ENCODE measurements at places on chromosomes 3 and 15. TPM values are rescaled to one million over a fixed set of nuclear protein-coding genes. Genes with fewer than 3 reads are reported as not detected.

Gene CISH
- 47.7 TPM for total RNA-seq

Gene CYP1A2
- total RNA-seq = not detected

Gene MED12L
- total RNA-seq = not detected

Gene PLAAT1
- 1.2 TPM for total RNA-seq

Gene USP4
- total RNA-seq = 26.7 TPM

Gene WDR5B
- total RNA-seq = 3.0 TPM

- DNase-seq = no peak
- H3K27me3 ChIP-seq = no peaks in the 10 kb centered on the region
- no peak overlapping the region for H3K4me3 ChIP-seq
- no peak overlapping the region for H3K27ac ChIP-seq
- H3K4me1 ChIP-seq = no peaks in the 10 kb centered on the region
- no peaks in the 10 kb centered on the region for H3K36me3 ChIP-seq
Observed at GRCh38 chr15:100681335-100681746, 79.0 kb downstream of the ASB7 start.

DNA sequence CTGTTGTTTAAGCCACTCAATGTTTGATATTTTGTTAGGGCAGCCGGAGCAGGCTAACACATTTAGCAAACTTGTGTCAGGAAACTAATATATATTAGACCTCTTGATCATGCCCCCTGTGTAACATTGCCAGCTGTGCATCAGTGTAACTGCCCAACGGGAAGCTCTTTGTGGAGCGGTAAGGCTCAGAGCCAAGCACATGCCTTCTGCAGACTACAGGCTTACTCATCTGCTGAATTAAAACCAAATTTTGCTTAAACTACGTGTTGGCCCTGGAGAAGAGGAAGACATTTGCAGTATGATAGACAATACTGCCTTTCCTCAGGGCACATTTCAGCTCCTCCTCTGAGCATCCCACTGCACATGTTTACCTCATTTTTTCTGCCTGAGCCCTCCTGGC lies 50.5 kb upstream of the KCNMB2 start:
- H3K4me1 ChIP-seq = no peaks in the 10 kb centered on the region
- H3K27me3 ChIP-seq = no peaks in the 10 kb centered on the region
- no peak overlapping the region for H3K4me3 ChIP-seq

DNA sequence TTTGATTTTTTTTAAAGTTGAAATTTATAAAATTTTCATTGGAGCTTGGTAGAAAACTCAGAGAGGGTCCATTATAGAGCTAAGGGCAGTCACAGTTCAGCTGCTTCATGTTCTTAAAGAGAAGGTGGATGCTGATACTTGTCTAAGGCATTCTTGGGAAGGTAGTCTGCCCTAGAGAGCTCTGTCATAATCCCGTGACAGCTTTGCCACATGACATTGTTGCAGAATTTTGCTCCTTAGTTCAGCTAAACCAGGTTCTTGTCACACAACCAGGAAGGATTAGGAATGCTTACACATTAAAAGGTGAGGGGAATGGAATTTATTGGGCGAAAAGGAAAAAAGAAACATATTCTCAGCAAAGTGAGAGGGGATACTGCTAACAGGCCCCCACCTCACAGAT lies 130.9 kb downstream of the GMNC start:
- no peaks in the 10 kb centered on the region for H3K36me3 ChIP-seq
- H3K4me1 ChIP-seq = no peaks in the 10 kb centered on the region
- DNase-seq = no peak
- no peak overlapping the region for H3K27ac ChIP-seq
- no peaks in the 10 kb centered on the region for H3K27me3 ChIP-seq
- no peak overlapping the region for H3K4me3 ChIP-seq

DNA sequence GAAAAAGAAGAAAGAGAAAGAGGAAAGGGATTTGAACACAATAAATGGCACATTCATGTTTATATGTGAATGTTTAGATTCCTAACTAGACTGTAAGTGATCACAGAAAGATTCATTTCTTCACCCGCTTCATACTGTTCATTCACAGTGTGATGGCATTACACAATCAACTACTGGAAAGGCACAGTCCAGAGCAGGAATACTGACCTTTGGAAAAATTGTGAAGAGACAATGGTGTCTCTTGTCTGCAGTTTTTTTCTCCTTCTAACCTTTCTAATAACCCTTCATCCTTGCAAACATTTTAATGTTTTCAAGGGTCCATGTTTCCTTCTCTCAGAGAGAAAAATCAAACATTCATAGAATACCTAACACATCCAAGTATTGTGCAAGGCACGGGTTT lies 180.9 kb upstream of the SOX14 start:
- no peaks in the 10 kb centered on the region for H3K36me3 ChIP-seq
- H3K4me3 ChIP-seq = no peak overlapping the region
- H3K27me3 ChIP-seq = no peaks in the 10 kb centered on the region
- no peak overlapping the region for H3K27ac ChIP-seq

- H3K4me3 ChIP-seq = no peak overlapping the region
- no peak for DNase-seq
- no peak overlapping the region for H3K27ac ChIP-seq
- H3K27me3 ChIP-seq = no peaks in the 10 kb centered on the region
Observed at GRCh38 chr3:149820183-149820582, 7.2 kb downstream of the RNF13 start.

DNA sequence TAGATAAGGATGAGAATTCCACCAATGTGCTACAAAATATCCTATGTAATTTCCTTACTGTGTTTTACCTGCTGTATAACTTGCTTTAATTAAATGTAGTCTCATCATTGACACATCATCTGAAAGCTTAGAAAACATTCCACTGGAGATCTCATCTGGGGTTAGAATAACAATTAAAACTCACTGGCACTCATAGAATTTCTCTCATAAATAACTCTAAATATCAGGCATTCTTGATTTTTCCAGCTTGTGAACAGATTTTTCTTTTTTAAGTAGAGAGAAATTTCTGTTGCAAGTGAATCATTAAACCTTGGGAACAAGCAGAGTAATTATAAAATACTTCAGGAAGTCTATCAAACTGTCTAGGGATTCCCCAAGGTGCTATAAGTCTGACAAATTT lies 843.8 kb downstream of the NAALADL2 start:
- no peak for DNase-seq
- H3K4me3 ChIP-seq = no peak overlapping the region
- no peaks in the 10 kb centered on the region for H3K27me3 ChIP-seq
- no peak overlapping the region for H3K27ac ChIP-seq

- peaks cover 22% of the 10 kb centered on the region for H3K4me1 ChIP-seq
- DNase-seq = no peak
- H3K36me3 ChIP-seq = peaks cover 49% of the 10 kb centered on the region
- H3K27ac ChIP-seq = no peak overlapping the region
Observed at GRCh38 chr3:45691842-45692241, 2.6 kb downstream of the SACM1L start.

DNA sequence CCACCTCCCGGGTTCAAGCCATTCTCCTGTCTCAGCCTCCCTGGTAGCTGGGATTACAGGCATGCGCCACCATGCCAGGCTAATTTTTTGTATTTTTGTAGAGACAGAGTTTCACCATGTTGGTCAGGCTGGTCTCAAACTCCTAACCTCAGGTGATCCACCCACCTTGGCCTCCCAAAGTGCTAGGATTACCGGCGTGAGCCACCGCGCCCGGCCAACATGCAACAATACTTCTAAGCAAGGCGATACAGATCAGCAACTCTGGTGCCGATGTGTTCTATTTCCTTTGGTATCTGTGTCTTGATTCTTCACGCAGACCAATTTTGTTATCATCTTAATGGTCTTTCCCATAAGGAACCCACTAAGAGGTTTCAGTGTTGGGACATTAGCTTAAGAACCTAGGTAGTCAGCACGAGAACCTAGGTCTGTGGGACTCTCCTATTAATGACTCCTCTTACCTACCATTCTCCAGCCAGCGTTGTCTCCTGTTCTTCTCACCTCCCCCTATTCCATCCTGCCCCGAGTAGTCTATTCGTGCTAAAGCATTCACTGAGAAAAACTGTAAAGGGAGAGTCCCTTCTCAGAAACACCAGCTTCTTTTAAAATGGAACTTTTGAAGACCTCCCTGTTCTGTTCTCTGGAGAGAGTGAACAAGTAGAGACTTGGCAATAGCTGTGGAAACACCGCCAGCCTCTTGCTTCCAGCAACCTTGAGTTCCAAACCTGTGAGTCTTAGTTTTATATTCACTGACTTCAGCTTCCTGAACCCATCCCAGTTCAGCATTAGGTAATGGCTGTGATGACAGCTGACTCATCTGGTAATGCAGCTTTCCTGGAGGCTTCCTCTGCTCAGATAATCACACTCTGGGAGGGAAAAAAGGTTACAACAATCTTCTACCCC lies 61.2 kb downstream of the TSC22D2 start:
- peak; percentile 43 for DNase-seq
- peak overlapping the region; percentile 93 for H3K27ac ChIP-seq
- H3K36me3 ChIP-seq = no peaks in the 10 kb centered on the region
- peak overlapping the region; percentile 26 for H3K4me3 ChIP-seq

GRCh38 chr3:72263223-72263990 lies 478.5 kb upstream of the PROK2 start:
- no peaks in the 10 kb centered on the region for H3K36me3 ChIP-seq
- H3K4me3 ChIP-seq = no peak overlapping the region
- no peaks in the 10 kb centered on the region for H3K27me3 ChIP-seq
- DNase-seq = no peak
- H3K4me1 ChIP-seq = peaks cover 18% of the 10 kb centered on the region

DNA sequence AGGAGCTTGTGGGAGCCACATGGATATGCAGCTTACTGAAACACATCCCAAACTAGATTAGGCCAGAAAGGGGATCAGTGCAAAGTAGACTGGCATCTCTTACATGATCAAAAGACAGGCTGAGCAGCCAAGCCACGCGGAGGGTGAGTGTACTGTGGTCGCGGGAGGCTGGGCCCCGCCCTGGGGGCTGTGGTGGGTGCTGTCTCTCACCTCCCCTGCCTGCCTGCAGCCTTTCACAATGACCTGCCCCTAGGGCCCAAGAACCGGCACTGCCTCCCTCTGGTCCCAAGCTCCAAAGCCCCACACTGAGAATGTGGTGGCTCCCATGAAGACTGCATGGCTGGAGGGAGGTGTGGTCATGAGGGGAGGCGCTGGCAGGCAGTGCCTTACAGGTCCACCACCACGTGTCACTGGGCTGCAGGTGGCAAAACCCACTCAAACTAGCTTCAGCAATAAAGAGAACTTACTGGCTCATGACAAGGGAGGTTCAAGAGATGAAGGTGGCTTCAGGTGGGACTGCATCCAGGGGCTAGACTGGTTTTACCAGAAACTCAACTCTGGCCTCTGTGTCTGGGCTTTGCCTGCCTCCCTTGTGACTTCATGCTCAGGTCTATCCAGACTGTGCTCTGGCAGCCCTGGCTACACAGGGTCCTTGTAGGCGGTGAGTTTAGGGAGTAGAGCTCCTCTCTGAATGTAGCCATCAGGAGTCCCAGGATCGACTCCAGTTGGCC lies 27.4 kb upstream of the PLXND1 start:
- no peaks in the 10 kb centered on the region for H3K36me3 ChIP-seq
- no peak for DNase-seq
- H3K27ac ChIP-seq = no peak overlapping the region
- H3K4me1 ChIP-seq = peaks cover 16% of the 10 kb centered on the region
- H3K4me3 ChIP-seq = no peak overlapping the region
- no peaks in the 10 kb centered on the region for H3K27me3 ChIP-seq

DNA sequence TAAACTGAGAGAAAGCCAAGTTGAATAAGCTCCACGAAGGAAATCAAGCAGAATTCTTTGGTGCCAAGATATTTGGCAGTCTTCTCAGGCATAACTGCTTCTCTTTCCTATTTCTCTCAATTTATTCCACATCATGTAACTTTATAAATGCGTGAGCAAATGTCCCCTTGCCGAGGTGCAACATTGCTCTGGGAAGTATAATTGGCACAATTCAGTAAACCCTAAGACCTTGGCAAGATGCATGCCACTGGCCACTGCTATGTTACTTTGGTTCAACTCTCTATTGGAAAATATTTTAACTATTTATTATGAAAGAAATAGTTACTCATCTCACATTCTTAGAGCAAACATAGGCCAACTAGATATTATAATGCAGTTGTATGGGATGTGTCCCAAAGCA lies 170.2 kb downstream of the SUCNR1 start:
- H3K27ac ChIP-seq = no peak overlapping the region
- H3K4me1 ChIP-seq = no peaks in the 10 kb centered on the region

- H3K4me1 ChIP-seq = no peaks in the 10 kb centered on the region
- no peak for DNase-seq
- no peaks in the 10 kb centered on the region for H3K36me3 ChIP-seq
- no peak overlapping the region for H3K27ac ChIP-seq
- H3K27me3 ChIP-seq = no peaks in the 10 kb centered on the region
- no peak overlapping the region for H3K4me3 ChIP-seq
Observed at GRCh38 chr3:21326704-21327475, 424.1 kb downstream of the ZNF385D start.

DNA sequence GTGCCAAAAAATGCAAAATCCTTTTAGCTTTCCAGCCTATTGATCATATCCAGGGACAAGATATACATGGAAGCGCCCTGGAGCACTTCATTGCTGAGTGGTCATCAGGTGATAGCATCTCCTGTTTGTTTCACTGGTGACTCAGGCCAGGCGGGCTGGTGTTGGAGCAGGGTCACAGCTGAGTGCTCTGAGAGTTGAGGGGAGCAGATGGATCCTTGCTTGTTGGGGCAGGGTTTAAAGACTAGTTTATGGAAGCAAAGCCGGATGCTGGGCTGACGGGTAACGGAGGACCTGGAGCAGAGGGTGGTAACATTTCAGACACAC lies 405.0 kb upstream of the TPM1 start:
- DNase-seq = no peak
- H3K36me3 ChIP-seq = no peaks in the 10 kb centered on the region
- no peaks in the 10 kb centered on the region for H3K4me1 ChIP-seq
- no peak overlapping the region for H3K4me3 ChIP-seq
- H3K27ac ChIP-seq = no peak overlapping the region

- DNase-seq = no peak
- no peaks in the 10 kb centered on the region for H3K36me3 ChIP-seq
- H3K4me1 ChIP-seq = no peaks in the 10 kb centered on the region
- no peak overlapping the region for H3K4me3 ChIP-seq
- peaks cover 18% of the 10 kb centered on the region for H3K27me3 ChIP-seq
Observed at GRCh38 chr3:39224288-39224687, 31.9 kb upstream of the XIRP1 start.

GRCh38 chr15:47384341-47384740 lies 333.0 kb upstream of the SEMA6D start:
- no peak overlapping the region for H3K4me3 ChIP-seq
- H3K36me3 ChIP-seq = no peaks in the 10 kb centered on the region
- no peaks in the 10 kb centered on the region for H3K4me1 ChIP-seq
- no peak overlapping the region for H3K27ac ChIP-seq
- H3K27me3 ChIP-seq = no peaks in the 10 kb centered on the region

DNA sequence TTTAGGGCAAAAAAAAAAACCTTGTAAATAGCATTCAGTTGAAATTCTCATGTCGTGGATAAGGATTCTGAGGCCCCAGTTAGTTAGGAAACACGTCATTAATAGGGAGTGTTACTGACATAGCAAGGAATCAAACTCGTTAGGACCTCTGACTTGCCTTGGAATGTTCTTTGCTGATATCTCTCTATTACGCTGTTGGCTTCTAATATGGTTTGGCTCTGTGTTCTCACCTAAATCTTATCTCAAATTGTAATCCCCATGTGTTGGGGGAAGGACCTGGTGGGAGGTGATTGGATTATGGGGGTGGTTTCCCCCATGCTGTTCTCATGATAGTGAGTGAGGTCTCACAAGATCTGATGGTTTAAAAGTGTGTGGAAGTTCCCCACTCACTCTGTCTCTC lies 40.3 kb downstream of the CHL1 start:
- H3K4me3 ChIP-seq = no peak overlapping the region
- no peaks in the 10 kb centered on the region for H3K4me1 ChIP-seq
- H3K36me3 ChIP-seq = no peaks in the 10 kb centered on the region
- DNase-seq = no peak
- no peaks in the 10 kb centered on the region for H3K27me3 ChIP-seq
- H3K27ac ChIP-seq = no peak overlapping the region

GRCh38 chr15:27826902-27827714 lies 272.0 kb downstream of the OCA2 start:
- DNase-seq = no peak
- H3K4me1 ChIP-seq = no peaks in the 10 kb centered on the region
- H3K27ac ChIP-seq = no peak overlapping the region
- H3K4me3 ChIP-seq = no peak overlapping the region
- peaks cover 45% of the 10 kb centered on the region for H3K27me3 ChIP-seq

All from K562 (cell line).